ENCODE measurements at places on chromosomes 16 and 17.
A peak's percentile ranks its signal among the peaks of the same experiment; 100 is the strongest.

DNA sequence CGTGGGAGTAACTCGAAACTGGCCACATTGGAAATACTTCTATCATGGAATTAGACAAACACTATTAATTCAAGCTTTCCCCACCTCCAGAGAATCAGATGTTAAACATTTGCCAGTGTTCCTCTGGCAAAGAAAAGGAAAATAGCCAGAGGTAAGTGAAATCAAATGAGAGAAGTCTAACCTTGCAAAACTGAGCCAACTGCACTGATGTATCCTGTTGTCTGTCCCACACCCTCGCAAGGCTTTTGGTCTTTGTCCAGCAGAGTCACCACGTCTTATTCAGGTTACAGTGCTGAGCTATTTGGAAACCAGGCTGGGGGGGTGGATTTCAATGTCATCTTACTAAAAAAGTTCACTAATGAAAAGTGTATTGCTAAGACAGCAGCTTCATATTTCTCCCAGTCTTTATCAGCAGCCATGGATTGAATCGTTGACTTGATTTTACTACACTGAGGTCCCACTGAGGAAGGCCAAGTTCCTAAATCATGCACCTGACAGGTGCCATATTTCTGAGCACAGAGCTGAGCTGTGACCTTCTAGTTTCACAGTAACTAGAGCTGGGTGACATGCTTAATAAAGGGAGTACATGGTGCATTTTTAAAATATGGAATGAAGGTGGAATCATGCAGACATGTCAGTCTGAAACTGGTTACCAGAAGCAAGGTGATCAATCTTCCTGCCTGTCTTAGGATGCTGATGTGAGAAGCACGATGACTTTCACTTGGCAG lies 85.2 kb upstream of the HSBP1 start:
- DNase-seq: no peak

DNA sequence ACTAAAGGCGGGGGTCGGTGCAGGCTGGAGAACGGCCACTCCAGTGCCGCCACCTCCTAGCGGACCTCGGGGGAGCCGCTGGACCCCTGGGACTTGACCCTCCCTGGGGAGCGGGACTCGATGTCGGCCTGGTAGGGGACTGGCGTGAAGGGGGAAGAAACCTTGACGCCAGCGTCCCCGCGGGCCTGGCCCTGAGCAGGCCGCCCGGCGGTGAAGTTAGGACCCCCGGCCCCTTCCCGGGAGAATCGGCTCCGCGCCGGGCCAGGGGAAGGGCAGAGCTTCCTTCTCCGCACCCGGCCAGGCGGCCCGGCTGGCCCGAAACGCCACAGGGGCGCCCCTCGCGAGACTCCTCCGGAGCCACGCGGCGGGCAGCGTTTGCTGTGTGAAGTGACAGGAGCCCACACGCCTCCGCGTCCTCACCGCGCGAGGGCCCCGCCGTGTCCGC lies 389 bp downstream of the DUS1L start:
- peak; percentile 80 for DNase-seq

DNA sequence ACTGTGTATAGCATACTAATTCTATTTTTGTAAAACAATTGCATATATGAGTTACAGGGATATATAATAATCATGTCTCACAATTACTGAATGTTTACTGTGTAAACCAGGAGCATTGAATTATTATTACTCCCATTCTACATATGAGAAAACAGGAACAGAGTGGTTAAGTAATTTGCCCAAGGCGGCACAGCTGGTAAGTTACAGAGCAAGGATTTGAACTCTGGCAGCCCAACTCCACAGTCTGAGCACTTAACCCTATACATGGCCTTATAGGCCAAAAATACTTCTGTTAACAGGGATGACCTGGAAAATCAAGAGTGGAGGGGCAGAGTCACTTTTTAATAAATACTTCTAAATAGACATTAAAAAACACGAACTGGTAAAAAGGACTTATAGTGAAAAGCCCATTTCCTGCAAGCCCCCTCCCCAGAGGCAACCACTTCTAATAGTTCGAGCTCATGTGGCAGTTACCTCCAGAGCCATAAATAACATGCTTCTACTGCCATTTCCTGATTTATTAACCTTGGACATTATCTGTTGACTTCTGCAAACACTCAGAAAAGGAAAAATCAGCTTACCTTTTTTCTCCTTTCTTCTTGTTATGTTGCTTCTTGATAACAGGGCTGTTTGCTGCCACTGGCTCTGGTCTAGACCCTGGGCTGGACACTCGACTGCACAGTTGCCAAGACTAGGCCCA lies 22.1 kb upstream of the ADGRG1 start:
- DNase-seq: peak; percentile 79

- no peak for DNase-seq
Observed at GRCh38 chr16:23031508-23032098, 117.6 kb downstream of the USP31 start.

DNA sequence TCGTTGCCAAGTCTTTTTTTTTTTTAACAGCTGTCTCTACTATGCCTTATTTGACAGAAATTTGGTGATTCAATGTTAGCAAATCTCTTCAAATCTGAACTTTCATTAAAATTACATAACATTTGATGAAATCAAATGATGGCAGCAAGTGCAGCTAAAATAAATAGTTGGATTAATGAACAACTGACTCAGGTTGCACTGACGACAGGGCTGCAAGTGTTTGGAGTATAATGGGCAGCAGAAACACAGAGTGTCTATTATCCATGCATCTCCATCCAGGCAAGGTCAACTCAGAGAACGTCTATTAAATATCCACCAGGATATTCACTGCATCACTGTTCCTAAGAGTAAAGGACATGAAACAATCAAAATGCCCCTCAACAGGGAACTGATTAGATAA lies 109.8 kb downstream of the SLC39A11 start:
- DNase-seq: no peak

DNA sequence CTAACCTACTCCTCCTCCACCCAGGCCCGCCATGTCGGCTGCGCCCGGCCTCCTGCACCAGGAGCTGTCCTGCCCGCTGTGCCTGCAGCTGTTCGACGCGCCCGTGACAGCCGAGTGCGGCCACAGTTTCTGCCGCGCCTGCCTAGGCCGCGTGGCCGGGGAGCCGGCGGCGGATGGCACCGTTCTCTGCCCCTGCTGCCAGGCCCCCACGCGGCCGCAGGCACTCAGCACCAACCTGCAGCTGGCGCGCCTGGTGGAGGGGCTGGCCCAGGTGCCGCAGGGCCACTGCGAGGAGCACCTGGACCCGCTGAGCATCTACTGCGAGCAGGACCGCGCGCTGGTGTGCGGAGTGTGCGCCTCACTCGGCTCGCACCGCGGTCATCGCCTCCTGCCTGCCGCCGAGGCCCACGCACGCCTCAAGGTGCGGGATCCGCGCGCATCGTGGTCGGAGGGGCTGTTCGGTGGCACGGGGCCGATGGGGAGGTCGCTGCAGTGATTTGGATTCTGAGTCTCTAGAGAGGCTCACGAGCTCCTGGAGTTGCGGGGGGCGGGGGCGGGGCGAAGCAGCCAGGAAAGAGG lies 878 bp downstream of the TRIM72 start:
- peak; percentile 65 for DNase-seq

DNA sequence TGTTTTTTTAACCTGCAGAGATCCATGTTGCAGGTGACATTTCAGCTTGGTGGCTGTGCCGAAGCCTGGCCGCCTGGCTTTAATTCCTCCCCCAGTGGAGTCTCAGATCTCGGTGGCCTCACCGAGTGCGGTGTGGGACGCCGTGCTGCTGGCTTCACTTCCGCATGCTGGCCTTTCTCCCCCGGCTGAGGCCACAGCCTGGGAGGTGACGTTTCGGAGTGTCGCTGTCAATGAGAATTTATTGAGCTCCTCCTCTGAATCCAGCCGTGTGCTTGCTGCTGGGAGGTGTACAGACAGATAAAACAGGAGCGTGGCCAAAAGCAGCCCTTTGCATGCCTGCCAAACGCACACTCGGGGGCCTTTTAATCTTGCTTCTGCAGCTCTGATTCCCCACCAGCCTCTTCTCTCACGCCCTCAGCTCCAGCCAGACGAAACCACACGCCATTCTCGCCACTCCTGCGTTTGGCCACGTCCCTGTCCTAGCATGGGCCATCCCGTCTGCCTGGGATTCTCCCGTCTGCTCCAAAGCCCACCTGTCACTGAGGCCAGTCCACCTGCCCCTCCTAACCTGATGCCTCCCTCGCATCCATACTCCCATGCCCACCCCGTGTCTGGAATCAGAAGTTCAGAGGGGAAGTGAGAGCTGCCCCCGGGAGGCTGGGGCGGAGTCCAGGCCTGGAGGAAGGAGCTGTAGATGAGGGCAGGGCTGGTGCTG lies 3.6 kb downstream of the GSE1 start:
- DNase-seq: no peak

DNA sequence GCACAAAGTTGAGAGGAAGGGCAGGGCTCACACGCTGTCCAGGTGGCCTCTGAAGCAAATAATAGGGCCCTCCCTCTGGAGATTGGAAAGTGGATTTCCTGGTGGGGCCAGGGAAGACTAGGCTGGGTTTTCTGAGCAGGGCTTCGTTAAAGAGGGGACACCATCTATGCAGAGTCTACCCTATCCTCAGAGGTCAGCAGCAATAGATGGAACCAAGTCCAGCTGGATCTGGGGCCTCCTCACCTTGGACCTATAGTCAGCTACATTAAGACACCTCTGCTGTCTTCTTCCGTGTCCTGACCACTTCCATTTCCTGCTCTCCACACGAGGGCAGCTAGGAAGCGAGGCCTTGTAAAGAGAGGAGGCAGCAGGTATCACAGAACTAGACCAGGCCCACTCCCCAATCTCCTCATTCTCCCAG lies 14.7 kb upstream of the ST6GALNAC1 start:
- DNase-seq: no peak

GRCh38 chr17:70947636-70948565 lies 778.6 kb downstream of the KCNJ2 start:
- DNase-seq: no peak

Data from DMS53 (cell line).